ENCODE measurements at places on chromosomes 7 and 10.

DNA sequence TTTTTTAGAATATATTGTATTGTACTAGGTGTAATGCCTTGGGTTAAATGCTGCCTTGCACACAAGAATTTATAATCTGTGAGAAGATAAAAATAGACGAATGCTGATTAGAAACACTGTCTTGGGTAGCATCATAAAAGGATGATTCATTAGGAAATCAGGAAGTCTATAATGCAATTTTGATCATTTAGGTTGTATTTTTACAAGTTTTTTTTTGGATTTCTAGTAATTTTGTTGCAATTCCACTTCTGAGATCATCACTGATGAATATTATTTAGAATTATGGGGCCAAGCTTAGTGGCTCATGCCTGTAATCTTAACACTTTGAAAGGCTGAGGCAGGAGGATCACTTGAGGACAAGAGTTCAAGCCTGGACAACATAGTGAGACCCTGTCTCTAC, 29.6 kb downstream of the WBP1L start:
- no peak for DNase-seq

- DNase-seq: no peak
Measured at GRCh38 chr10:113776553-113776952, 25.1 kb downstream of the PLEKHS1 start.

DNA sequence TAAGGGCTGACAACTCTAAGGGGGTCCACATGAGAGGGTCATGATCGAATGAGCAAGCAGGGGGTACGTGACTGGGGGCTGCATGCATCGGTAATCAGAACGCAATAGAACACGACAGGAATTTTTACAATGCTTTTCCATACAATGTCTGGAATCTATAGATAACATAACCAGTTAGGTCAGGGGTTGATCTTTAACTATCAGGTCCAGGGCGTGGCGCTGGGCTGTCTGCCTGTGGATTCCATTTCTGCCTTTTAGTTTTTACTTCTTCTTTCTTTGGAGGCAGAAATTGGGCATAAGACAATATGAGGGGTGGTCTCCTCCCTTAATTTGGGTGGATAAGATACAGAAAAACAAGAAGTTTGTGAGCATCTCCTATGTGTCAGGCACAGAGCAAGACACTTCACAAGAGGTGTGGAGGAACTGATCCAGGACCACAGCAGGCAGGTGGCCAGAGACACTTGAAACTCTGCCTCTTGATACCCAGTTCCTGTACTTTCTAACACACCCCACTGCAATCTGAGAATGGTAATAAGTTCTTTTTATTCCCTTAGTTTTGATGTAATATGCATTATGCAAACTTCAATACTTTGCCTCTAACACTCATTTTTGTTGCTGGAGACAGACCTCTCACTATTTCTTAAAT, 18.0 kb upstream of the MRLN start:
- DNase-seq: no peak

DNA sequence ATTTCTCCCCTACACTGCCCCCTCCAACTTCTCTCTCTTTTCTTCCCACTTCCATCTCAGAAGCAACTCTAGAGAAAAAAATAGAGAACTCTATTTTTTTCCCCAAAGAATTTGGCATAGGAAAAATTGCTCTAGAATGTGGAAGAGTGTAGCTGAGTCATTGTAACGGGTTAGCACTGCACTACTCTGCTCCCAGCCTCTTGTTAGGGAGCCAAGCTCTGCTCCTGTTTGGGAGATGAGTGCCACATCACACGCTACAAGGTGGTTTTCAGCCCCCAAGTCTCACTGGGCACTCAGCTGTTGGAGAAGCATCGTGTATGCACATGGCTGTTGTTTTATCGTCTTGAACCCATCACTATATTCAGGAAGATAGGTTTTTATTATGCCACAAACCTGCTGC, 136.4 kb downstream of the BMPER start:
- DNase-seq: no peak

GRCh38 chr7:54728411-54728810, 30.6 kb downstream of the SEC61G start:
- no peak for DNase-seq

- no peak for DNase-seq
Measured at GRCh38 chr7:28433699-28434219, 21.4 kb downstream of the CREB5 start.

GRCh38 chr7:100091411-100092181, 2.8 kb downstream of the COPS6 start:
- DNase-seq: no peak

- no peak for DNase-seq
Measured at GRCh38 chr7:80630608-80631405, 7.6 kb upstream of the CD36 start.

DNA sequence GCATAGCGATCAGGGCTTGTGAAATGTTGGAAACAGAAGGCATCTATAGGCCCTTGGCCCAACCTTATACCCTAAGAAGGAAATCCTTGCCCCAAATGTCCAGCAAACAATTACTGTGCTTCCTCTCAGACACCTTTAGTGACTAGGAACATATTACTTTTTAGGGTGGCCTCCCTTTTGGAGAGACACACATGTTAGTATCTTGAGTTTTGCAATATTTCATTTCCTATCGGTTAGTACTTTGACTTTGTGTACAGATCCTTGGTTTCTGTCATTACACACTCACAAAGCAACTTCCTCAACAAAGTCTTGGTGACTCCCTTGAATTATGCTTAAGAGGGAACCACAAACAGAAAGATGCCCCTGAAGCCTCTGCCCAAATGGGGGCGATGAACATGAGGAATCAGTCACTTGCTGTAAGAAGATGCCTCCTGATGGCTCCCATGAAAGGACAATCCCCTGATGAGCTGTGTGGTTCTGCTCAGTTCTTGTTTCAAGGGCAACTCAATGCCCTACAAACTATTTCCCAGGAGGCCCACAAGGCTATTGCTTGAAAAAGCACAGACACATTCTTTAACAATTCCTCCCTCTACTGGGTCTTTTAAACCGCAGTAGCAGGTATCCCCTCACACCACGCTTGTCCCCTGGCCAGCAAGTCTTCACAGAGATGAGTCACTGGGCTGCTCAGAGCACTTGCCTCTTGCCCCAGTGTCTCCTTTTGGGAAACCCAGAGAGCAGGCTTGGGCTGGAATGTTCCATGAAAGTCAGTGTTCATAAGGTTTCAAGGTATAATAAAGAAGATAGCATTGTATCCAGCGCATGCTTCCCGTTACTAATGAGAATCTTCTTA, 196.2 kb downstream of the FANK1 start:
- DNase-seq: no peak

GRCh38 chr7:156327474-156327873, 313.1 kb upstream of the RNF32 start:
- no peak for DNase-seq

DNA sequence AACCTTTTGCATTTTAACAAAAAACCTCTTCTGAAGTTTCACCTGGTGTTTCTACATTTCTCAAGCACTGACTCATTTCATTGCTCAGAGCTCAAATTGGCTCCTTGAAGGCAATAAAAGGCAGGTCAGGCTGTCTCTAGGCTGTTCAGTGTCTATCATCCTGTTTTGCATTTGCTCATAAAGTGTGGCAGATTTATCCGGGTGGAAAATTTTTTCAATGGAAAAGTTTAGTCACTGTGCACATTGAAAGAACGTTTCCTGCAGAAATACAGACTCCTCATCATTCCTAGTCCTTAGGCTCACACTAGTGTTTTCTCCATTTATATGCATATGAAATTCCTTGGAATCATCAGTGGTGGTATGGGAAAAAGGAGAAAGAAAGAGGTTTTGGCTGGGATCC, 114.2 kb upstream of the DGKB start:
- no peak for DNase-seq

DNA sequence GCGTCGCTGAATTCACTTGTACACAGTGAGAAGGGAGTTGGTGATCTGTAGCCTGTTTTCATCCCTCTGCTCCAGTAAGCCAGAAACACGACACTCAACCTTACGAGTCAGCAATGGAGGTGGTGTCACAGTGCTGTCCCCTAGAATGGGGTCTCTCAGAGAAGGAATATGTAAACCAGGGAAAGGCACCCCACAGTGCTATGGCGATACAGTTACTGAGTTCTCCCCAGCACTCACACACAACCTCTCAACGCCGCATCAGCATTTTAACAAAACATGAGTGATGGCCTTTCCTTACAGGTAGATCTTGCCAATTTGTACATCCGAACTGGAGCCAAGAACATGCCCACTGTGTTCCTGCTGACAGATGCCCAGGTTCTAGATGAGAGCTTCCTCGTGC, 196.3 kb downstream of the CDCA7L start:
- DNase-seq: no peak

GRCh38 chr7:91047636-91048035, 216.6 kb upstream of the FZD1 start:
- no peak for DNase-seq

DNA sequence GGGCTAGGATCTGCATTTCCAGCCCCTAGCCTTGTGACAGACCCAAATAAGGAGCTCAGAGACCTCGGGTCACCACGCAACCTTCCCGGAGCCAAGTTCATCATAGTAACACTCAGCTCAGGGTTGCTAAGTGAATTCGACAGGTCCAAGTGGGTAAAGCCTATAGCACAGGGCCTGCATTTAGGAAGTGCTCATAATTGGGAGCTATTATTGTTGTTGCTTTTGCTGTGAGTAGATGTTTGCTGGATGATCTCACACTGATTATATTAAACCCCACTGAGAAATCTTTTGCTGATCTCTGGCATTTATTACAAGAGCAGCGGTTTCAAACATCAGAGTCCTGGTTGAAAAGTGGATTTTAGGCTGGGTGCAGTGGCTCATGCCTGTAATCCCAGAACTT, 20.3 kb upstream of the SAR1A start:
- no peak for DNase-seq

DNA sequence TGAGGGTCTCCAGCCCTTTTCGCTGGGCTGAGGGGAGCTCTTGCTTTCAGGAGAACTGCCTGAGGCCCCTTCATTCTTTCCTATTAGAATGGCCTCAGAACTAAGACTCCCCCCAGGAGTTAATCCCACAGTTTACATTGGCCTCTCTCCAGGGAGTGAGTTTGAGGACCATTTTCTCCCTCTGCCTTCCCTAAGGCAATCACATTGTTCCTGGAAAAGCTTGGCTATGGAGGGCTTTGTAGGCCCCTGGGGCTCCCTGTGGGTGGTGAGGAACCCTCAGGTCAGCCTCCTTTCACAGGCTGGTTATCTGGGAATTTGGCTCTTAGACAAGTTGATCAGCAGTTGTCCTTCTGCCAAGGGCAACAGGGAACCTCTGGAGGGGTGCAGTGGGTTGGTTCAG, 343.7 kb downstream of the RPS24 start:
- no peak for DNase-seq

All from midbrain (tissue), 1 donor.